ENCODE measurements at places on chromosomes 5 and 9. TPM values are rescaled to one million over a fixed set of nuclear protein-coding genes. Genes with fewer than 3 reads are reported as not detected.
A peak's percentile ranks its signal among the peaks of the same experiment; 100 is the strongest.

The PCDHB16 gene
- total RNA-seq, result 16.3 TPM

- no peak overlapping the region for H3K27ac ChIP-seq
- no peak for DNase-seq
- H3K27me3 ChIP-seq, result no peaks in the 10 kb centered on the region
Measured at GRCh38 chr9:135880438-135880837, 26.9 kb downstream of the CAMSAP1 start.

DNA sequence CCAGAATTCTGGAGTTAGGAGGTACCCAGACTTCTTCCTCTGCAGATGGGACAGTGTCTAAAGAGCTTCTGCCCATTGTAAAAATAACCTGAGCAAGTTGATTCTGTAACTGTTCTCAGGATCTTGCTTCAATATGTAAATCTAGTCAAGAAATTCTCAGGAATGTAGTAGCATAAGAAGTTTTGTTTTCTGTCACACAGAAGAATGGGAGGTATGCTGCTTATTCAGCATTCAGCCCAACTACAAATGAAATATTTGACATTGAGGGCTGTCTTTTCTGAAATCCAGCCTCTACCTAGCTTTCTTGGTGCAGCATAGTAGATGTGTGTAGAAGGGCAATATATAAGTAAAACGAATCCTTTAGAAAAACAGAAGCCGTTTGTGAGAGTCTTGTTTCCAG is 13.8 kb downstream of the MACIR start:
- H3K4me1 ChIP-seq, result no peaks in the 10 kb centered on the region
- H3K27ac ChIP-seq, result no peak overlapping the region
- H3K27me3 ChIP-seq, result no peaks in the 10 kb centered on the region
- no peak for DNase-seq

The SH3RF2 gene
- total RNA-seq, result 11.2 TPM

DNA sequence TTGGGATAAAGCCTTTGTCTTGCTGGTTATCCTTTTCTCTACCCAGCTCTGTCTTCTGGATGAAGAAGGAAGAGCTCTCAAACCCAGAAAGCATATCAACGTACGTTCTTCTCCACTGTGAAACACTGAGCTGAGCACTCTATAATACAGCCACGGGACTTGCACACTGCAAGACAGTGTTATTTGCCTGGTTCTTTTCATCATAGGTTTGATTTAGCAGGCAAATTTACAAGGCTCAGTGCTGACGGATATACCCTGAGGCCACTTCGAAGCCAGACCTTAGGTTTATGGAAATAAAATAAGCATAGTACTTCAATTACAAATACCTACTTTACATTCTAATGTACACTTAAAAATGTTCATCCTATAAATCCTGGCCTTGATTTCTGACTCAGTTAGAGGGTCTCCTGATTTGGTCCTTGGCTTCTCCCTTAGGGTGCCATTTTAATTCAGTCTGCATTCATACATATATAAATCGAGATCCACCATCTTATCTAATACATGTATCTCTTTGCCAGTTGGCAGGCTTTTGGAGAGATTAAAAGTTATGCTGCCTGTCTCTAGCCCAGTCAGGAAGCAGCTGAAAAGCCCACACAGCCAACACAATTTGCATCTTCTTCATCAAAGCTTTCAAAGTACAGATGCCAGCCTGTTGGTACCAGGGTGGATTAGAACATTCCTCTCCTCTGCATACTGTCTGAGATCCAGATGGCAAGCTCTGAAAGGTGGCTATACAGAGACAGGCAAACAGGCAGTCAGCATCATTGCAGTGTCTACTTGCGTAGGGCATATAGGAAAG is 194.4 kb downstream of the DEPDC1B start:
- H3K27ac ChIP-seq, result no peak overlapping the region
- H3K27me3 ChIP-seq, result peaks cover 5% of the 10 kb centered on the region
- H3K4me3 ChIP-seq, result no peak overlapping the region
- no peaks in the 10 kb centered on the region for H3K4me1 ChIP-seq
- DNase-seq, result no peak
- no peaks in the 10 kb centered on the region for H3K36me3 ChIP-seq

GRCh38 chr9:107866711-107867311 is 377.2 kb upstream of the KLF4 start:
- H3K27ac ChIP-seq, result no peak overlapping the region
- H3K36me3 ChIP-seq, result no peaks in the 10 kb centered on the region
- H3K4me3 ChIP-seq, result no peak overlapping the region
- DNase-seq, result no peak
- H3K27me3 ChIP-seq, result no peaks in the 10 kb centered on the region

The CER1 gene
- total RNA-seq, result not detected

The MCC gene
- 22.8 TPM for total RNA-seq

DNA sequence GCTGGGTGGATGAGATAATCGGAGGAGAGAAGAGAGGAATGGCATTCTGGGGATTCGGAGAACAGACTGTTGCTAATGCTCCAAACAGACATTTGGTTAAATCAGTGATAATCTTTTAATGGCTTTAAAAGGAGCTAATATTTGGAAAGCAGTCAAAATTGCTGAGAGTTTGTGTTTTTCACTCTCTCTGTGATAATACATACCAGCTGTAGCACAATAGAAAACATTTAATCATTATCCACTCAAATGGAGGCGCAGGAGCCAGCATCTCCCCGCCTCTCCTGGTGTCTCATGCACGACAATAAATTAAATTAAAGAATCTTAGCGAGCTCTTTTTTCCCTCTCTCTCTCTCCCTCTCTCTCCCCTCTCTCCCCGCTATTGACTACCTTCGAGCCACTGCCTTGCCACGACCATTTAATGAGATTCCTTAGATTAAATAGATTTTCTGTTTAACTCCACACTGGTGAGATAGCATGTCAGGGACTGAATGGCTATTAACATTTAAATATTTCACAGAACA is 268.6 kb upstream of the MVB12B start:
- no peak overlapping the region for H3K4me3 ChIP-seq
- H3K27ac ChIP-seq, result no peak overlapping the region
- H3K27me3 ChIP-seq, result peaks cover 15% of the 10 kb centered on the region
- H3K36me3 ChIP-seq, result no peaks in the 10 kb centered on the region
- H3K4me1 ChIP-seq, result no peaks in the 10 kb centered on the region

- H3K27ac ChIP-seq, result no peak overlapping the region
- peaks cover 41% of the 10 kb centered on the region for H3K4me1 ChIP-seq
- no peaks in the 10 kb centered on the region for H3K36me3 ChIP-seq
- H3K4me3 ChIP-seq, result no peak overlapping the region
- H3K27me3 ChIP-seq, result no peaks in the 10 kb centered on the region
Measured at GRCh38 chr9:92503156-92503555, 20.9 kb upstream of the ASPN start.

DNA sequence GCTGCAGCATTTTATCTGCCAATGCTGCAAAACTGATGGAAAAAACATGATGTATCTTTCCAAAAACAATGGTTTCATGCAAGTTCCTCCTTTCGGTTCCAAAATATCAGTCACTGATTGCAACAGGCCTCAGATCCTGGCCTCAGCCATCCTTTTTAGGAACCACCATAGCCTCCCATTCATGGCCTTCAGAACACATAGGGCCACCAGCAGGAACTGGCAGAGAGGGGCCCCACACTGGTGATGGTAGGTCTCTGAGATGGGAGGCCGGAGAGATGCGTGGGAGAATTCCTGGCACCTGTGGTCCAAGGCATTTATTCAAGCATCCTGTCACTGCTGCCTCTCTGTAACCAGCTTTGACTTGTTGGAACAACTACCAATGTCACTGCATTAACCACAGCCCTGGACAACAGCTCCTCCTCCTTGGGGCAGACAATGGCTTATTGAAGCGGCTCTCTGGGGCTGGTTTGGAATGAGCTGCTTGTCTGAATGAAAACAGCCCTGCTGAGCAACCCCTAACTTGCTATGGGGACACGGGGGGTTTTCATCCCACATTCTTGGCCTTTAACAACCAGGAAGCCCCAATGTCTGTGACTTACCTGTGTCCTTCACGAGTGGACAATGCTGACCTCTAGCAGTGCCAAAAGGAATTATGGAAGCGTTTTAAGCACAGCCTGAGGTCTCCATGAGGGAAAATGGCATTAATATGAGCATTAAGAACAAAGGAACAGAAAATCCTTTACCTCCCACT is 108.1 kb downstream of the LHFPL2 start:
- DNase-seq, result peak; percentile 59
- H3K4me3 ChIP-seq, result no peak overlapping the region
- H3K27ac ChIP-seq, result peak overlapping the region; percentile 54
- H3K27me3 ChIP-seq, result no peaks in the 10 kb centered on the region

The PCDH1 gene
- total RNA-seq, result not detected

DNA sequence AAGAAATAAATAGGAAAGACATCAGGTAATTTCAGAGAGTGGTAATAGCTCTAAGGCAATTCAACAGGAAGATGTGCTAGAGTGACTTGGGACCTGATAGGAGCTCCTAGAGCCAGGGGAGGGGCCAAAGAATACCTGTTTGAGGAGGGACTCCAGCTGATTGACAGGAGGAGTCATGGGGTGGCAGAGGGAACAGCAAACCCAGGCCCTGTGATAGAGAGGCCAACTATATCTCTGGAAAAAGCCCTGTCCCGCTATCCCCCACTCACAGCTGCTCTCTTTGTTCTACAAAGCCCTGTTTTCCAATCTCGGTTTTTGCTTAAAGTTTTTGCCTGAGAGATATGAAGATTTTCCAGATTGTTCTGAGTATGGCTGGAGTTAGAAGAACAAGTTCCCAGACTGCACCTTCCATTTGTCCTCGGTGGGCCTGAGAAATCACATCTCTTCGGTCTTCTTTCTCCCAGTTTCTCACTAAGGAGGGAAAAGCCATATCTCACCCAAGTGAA is 9.0 kb upstream of the NSD1 start:
- H3K27me3 ChIP-seq, result no peaks in the 10 kb centered on the region
- H3K4me3 ChIP-seq, result no peak overlapping the region
- no peak overlapping the region for H3K27ac ChIP-seq
- no peak for DNase-seq

DNA sequence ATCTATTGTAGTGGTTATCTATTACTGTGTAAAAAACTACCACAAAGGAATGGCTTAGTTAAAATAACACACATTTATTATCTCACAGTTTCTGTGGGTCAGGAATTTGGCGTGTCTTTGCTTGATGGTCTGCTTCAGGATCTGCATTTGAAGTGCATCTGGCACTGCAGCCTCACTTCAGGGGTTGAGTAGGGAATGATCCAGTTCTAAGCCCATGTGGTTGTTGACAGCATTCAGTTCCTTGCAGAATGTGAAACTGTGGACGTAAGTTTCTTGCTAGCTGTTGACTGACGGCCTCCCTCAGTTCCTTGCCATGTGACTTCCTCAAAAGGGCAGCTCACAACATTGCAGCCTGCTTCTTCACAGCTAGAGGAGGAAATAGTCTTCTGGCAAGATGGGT is 2.1 kb upstream of the OGN start:
- no peaks in the 10 kb centered on the region for H3K36me3 ChIP-seq
- H3K4me3 ChIP-seq, result no peak overlapping the region
- H3K4me1 ChIP-seq, result no peaks in the 10 kb centered on the region
- H3K27ac ChIP-seq, result no peak overlapping the region

DNA sequence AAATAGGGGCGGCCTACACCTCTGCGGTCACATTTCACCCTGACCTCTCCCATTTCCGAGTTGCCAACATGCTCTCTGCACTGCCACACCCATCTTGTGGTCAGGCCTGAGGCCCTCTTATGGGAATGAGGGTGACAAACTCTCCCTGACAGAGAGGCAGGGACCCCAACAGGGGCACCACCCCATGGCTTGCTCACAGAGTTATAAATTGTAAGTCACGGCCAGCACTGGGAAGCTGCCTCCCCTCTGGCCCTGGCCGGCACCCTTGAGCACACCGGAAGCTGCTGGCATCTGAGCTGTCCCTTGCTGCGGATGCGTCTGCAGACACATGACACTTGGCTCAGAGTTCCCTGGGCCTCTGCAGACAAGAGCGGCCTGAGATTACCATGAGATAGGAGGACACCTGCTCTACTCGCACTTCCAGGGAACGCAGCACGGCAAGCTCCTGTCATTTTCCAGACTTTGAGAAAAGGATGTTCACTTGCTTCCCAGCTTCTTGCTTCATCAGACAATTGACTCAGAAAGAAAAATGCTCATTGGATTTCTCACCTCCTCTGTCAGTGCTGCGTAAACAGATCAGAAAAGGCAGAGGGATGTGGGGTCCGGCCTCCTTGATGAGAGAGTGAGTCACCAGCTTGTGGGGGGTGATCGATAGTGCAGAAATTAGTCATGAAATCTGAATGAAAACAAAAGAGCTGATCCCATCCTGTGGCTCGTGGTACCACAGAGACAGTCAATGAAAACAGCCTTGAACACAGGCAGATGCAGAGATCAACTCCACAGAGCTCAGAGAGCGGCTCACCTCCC is 269.8 kb downstream of the SYK start:
- peak; percentile 51 for DNase-seq
- no peak overlapping the region for H3K4me3 ChIP-seq
- no peaks in the 10 kb centered on the region for H3K36me3 ChIP-seq
- peak overlapping the region; percentile 27 for H3K27ac ChIP-seq
- no peaks in the 10 kb centered on the region for H3K27me3 ChIP-seq

- DNase-seq, result no peak
- H3K4me1 ChIP-seq, result peaks cover 8% of the 10 kb centered on the region
- H3K27me3 ChIP-seq, result peaks cover 57% of the 10 kb centered on the region
- H3K27ac ChIP-seq, result no peak overlapping the region
- H3K36me3 ChIP-seq, result no peaks in the 10 kb centered on the region
Measured at GRCh38 chr9:92807757-92808725, 43.4 kb upstream of the BICD2 start.

DNA sequence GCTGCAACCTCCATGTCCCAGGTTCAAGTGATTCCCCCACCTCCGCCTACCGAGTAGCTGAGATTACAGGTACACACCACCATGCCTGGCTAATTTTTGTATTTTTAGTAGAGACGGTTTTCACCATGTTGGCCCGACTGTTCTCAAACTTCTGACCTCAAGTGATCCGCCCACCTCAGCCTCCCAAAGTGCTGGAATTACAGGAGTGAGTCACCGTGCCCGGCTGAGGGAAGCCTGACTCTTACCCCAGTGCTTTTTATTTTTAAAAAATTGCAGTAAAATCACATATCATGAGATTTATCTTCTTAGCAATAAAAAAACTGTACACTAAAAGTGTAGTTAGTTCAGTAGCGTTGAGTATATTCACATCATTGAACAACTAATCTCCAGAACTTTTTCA is 105.3 kb downstream of the SLIT3 start:
- H3K36me3 ChIP-seq, result peaks cover 3% of the 10 kb centered on the region
- H3K4me1 ChIP-seq, result peaks cover 24% of the 10 kb centered on the region
- H3K4me3 ChIP-seq, result no peak overlapping the region
- DNase-seq, result no peak
- no peak overlapping the region for H3K27ac ChIP-seq

- no peak for DNase-seq
- H3K4me3 ChIP-seq, result no peak overlapping the region
- no peak overlapping the region for H3K27ac ChIP-seq
Measured at GRCh38 chr5:102599289-102599688, 100.5 kb upstream of the SLCO6A1 start.

All from SJSA1 (cell line).